ENCODE measurements at places on chromosomes 5 and 9. TPM values are rescaled to one million over a fixed set of nuclear protein-coding genes. Genes with fewer than 3 reads are reported as not detected.

The GFI1B gene
- total RNA-seq = not detected

The FUBP3 gene
- 33.6 TPM for total RNA-seq

The OTP gene
- total RNA-seq = not detected

DNA sequence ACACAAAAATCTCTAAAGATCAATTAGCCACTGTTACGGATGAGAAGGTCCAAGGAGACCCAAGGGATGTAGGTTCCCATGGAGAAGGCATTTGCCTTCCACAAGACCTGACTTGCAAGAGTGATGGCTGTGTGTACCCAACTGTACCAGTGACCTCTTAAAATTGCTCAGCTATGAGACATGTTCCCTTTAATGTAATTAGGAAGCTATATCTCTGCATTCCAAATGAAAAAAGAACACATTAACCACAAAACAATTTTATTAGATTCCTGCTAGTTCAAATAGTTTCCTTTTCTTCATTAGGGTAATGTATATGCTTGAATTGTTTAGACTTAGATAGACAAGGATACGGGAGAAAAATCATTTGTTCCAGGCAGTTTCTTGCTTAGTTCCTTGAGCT is 3.3 kb downstream of the OR2Y1 start:
- no peak for DNase-seq

DNA sequence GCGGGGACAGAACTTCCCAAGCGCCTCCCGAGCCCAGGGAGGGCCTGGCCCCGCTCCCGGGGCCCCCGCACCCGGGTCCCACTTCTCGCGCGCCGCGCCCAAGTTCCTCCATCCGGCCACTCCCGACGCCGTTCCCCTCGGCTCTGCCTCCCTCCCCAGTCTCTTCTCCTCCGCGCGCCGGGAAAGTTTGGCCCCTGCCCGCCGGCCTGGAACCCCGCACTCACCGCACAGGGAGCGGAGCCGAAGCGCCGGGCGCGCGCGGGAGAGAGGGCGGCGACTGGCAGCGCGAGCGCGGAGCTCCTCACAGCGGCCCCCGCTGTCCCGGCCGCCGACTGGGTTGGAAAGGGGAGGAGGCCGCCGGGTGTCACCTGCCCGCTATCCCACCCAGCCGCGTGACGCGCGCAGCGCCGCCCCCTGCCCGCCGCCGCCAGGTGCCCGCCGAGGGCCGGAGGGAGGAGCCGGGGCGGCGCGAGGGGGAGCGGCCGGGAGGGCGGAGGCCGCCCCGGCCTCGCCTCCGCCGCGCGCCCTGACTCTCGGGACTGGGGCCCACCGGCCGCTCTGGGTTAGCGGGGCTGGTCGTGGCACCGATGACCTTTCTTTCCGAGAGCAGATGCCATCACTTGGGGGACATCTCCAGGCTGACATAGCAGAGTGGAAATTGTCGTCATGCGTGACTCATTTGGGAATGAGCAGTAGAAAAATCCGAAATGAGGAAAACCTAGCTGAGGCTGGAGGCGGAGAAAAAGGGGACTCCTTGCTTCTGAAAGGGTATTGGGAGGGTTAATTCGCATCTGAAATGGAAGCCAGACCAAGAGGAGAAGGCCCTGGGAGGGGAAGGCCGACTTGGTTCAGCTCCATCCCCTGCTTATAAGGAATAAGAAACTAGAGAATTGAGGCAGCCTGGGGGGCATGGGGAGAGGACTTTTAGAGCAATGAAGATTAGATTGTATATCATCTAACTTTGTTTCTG is at the start of gene ELOVL7:
ELOVL7 (minus strand) TSS at position 334 of the 970 bp plus-strand sequence. CDS start 56,872 bp downstream, outside the sequence.
- DNase-seq = no peak

DNA sequence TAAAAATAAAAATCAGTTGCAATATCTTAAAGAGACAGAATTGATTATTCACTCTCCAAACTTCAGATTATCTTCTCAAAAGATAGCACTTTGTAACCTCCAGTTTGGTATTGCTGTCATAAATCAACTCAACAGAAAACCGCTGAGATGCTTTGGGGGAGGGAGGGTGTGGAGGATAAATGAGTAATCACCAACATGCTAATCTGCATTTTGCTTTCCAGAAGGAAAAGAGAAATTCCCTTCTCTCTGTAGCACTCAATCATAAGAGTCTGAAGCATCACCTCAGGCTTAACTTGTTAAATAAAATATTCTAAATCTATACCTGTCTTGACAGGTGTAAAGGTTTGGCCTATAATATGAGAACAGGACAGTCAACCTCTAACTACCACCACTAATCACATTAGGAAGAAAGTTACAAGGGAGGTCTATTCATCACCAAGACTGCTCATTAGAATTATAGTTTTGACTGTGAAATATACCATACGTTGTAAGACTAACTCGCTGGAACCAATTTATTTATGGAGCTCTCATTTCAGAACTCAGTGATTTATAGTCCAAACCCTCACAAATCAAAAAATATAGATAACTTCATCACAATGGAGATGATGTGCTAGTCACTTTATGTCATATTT is 89.0 kb downstream of the PIK3R1 start:
- no peak for DNase-seq

DNA sequence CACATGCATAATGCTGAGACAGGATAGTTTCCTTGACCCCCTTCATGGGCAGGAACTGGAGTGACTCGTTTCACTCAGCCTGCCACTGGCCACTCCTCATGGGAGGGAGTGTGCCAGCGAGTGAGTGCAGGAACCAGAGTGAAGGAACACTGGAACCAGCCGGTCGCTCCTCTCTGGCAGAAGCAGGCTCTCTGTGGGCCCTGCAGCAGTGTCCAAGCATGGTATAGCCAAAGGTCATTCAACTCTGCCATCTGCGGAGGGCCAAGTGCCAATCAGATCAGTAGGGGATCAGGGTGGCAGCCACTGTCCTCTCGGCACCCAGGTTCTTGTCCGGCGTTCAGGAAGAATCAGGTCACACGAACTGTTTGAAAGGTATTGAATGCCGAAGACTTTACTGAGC is 169.3 kb upstream of the PPP1R2B start:
- DNase-seq = no peak

The SPINK7 gene
- total RNA-seq = 65.3 TPM

DNA sequence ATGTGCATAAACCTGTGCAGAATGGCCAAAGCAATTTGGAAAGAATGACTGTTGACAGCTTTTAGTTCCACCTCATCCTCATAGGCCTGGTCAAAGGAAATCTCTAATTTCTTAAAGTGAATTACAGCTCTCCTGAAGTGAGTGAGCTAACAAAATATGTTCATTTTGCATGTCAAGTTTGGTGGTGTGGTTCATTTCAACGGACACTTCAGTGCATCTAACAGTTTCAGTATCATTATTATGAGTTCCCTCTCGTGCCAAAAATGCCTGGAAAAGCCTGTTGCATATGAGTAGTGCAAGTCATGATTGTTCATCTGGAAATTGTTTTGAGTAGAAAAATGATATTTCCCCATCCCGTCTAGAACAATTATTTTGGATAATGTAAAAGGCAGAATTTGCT is 53.2 kb upstream of the HMHB1 start:
- DNase-seq = no peak

GRCh38 chr5:145245354-145245753 is 589.8 kb downstream of the PRELID2 start:
- no peak for DNase-seq

DNA sequence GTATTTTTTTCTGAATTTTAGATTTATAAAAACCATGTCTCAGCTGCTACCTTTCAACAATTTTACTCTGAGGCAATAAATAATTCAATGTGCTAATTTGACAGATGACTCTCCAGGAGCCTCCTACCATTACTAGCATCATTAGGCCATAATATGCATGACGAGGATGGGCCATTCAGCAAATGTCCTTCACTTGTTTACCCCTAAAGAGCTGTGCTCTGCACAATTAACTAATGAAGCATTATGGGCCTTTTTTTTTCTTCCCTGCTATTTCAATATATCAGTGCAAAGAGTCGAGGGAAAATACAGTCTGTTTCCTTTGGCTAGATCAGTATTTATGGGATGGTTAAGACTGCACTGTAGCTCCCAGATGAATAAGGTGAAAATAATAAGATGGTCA is 627.2 kb downstream of the ISL1 start:
- DNase-seq = no peak

The PNPLA7 gene
- 16.2 TPM for total RNA-seq

GRCh38 chr5:171131497-171131896 is 177.6 kb upstream of the TLX3 start:
- no peak for DNase-seq

DNA sequence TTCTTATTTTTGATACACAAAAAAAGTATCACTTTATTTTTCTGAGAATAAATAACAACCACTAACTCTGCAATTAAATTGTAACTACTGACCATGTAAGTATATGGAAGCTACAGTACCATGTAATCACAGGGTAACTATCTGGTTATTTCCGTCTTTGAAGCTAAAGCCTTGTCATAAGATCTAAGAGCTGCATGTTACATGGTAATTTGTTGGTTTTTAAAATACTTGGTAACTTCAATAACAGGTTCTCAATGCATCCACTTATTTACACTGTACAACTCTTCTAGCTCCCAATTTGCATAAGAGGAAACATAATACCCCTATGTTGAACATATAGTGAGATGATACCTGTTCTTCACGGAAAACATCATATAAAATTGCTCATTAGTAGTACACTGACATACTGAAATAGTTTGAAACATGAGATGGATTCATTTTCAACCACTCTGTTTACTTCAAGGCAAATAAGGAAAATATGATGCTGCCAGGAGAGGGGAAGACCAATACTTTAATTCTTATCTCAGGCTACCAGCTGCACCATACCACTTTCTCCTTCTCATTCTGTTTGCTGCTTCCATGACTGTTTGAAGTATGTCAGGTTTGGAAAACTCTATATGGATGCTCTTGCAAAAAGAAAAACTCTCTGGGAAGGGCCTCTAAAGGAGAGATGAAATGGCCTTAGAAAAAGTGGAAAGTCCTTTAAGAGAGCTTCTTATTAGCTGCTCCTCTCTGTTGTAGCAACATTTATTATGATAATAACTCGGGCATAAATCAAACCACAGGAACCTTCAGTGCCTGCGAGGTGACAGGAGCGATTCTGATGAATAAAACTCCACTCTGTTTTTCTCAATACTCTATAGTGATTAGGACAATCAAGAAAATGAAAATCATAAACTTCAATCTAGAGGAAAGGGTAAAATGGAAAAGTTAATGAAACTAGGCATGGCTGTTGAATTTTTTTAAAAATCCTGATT is 150.2 kb downstream of the KIAA0825 start:
- no peak for DNase-seq

The KIAA0825 gene
- total RNA-seq = 2.5 TPM

Data from vagina (tissue), 2 donors.